Activated naive CD8-positive, alpha-beta T cell treated with anti-CD3 and anti-CD28 coated beads, Interleukin-2, amount 10 ng/mL, durations not matched to agents 7 days and 5 days (primary cell): ENCODE measurements at places on chromosomes 4 and X. TPM values are rescaled to one million over a fixed set of nuclear protein-coding genes. Genes with fewer than 3 reads are reported as not detected.

Gene GAGE12F
- not detected for total RNA-seq

- no peaks in the 10 kb centered on the region for H3K4me1 ChIP-seq
- H3K36me3 ChIP-seq = no peaks in the 10 kb centered on the region
- no peak overlapping the region for H3K27ac ChIP-seq
- DNase-seq = no peak
- H3K4me3 ChIP-seq = no peak overlapping the region
- no peaks in the 10 kb centered on the region for H3K27me3 ChIP-seq
Observed at GRCh38 chr4:120720354-120720934, 202.1 kb downstream of the PRDM5 start.

DNA sequence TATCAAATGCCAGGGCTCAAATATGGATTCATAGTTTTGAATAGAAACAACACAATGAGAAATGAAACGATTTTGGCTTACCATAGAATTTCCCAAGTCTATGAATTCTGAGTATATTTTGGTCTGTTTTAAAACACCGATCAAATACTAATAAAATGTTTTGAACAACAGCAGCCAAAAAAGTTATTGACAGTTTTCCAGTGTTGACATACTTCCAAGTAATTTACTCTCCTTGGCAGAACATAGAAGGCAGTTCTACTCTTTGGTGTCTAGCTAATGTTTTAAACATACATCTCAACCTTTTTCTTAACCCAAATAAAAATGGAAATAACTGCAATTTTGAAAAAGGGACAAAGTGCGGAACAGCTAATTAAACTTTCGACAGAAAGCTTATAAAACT is 1419.8 kb downstream of the ADGRL3 start:
- H3K4me1 ChIP-seq = no peaks in the 10 kb centered on the region
- no peaks in the 10 kb centered on the region for H3K36me3 ChIP-seq
- H3K4me3 ChIP-seq = no peak overlapping the region
- H3K27ac ChIP-seq = no peak overlapping the region

- DNase-seq = no peak
- no peak overlapping the region for H3K27ac ChIP-seq
- H3K4me1 ChIP-seq = peaks cover 25% of the 10 kb centered on the region
- H3K4me3 ChIP-seq = no peak overlapping the region
Observed at GRCh38 chrX:129750971-129751370, 12.2 kb downstream of the XPNPEP2 start.

Gene FGF5
- not detected for total RNA-seq

Gene CLCN5
- 2.6 TPM for total RNA-seq

DNA sequence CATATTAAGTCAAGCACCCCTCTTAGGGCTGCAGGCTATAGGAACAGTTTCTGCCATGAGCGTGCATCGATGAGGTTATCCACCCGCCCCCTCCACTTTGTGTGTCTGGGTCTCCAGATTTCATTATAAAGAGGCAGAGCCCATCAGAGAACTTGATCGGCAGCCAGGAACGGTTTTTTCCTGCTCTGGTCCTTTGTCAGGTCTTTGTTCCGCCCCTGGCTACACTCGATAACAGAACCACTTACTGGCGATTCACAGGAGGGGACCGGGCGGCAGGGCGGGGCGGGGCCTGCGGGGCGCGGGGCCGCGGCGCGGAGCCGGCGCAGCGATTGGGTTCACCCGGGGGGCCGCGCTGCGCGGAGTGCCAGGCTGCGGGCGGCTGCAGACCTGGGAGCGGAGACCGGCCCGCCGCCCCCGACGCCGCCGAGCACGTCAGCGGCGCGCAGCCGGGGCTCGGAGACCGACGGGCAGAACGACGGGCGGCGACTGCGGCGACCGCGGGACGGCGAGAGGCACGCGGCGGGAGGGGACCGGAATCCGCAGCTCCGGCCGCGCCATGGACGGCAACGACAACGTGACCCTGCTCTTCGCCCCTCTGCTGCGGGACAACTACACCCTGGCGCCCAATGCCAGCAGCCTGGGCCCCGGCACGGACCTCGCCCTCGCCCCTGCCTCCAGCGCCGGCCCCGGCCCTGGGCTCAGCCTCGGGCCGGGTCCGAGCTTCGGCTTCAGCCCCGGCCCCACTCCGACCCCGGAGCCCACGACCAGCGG is at the start of gene SLC10A4:
Gene SLC10A4 (plus strand): TSS at position 338 of the 771 bp plus-strand sequence. CDS start 219 bp downstream, at position 557.
- H3K4me3 ChIP-seq = peak within 1 kb of the TSS; percentile 60
- H3K27me3 ChIP-seq = peaks cover 68% of the 10 kb centered on the region
- no peak within 1 kb of the TSS for H3K27ac ChIP-seq
- H3K4me1 ChIP-seq = peaks cover 14% of the 10 kb centered on the region
- peak; percentile 51 for DNase-seq
- no peaks in the 10 kb centered on the region for H3K36me3 ChIP-seq

DNA sequence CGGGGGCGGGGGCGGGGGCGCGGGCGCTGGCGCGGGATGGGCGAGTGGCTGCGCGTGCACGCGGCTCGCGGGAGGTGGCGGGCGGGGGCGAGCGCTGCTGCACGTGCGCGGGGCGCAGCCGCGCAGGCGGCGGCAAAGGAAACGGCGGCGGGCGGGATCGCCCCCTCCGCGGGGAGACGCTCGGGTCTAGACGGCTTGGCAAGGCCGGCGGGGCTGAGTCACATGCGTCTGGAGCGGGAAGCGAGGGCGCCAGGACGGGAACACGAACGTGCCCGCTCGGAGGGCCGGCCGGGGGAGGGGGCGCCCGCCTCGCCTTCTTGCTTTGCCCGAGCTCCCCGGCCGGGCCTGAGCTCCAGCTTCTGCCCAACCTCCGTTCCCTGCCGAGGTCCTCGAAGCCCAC is 4.3 kb upstream of the HAUS7 start:
- H3K4me1 ChIP-seq = no peaks in the 10 kb centered on the region
- H3K4me3 ChIP-seq = no peak overlapping the region
- H3K27me3 ChIP-seq = no peaks in the 10 kb centered on the region
- H3K36me3 ChIP-seq = no peaks in the 10 kb centered on the region
- no peak overlapping the region for H3K27ac ChIP-seq

DNA sequence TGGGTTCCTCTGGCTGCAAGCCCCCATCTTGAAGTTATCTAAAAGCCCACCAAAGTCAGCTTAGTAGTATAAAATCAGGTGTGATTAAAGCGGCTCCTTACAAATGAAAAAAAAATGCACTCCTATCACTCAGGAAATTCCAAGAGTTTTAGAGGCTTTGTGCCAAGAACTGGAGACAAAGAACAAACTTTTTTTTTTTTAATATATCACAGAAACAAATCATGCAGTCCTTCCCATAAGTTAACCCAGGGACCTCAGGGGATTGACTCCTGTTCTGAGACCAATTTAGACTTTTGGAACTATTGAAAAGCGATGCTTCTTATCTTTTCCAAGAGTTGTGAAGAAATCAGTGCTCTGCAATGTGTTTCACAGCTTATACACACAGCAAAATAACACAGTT is 53.6 kb downstream of the HHIP start:
- no peaks in the 10 kb centered on the region for H3K4me1 ChIP-seq
- H3K36me3 ChIP-seq = no peaks in the 10 kb centered on the region
- no peak overlapping the region for H3K27ac ChIP-seq
- DNase-seq = no peak
- H3K27me3 ChIP-seq = no peaks in the 10 kb centered on the region

DNA sequence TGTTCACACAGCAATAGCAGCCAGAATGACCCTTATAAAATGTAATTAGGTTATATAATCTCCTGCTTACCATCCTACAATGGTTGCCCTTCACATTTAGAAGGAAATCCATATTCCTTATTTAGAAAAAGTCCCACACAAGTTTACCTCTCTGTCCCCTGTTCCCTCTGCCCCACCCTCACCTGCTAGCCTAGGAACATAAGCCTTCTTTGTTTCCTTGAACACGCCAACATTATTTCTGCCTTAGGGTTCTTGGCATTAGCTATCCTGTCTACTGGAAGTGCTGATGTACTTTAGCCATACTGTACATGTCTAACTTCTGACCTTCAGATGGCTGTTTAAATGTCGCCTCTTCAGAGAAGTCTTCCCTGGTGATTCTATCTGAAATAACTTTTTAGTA is 28.4 kb upstream of the USP53 start:
- no peaks in the 10 kb centered on the region for H3K36me3 ChIP-seq
- H3K27ac ChIP-seq = no peak overlapping the region
- DNase-seq = no peak
- H3K27me3 ChIP-seq = no peaks in the 10 kb centered on the region

GRCh38 chrX:32966821-32967355 is 244.5 kb downstream of the DMD start:
- no peaks in the 10 kb centered on the region for H3K4me1 ChIP-seq
- DNase-seq = no peak
- no peak overlapping the region for H3K27ac ChIP-seq
- H3K36me3 ChIP-seq = no peaks in the 10 kb centered on the region
- H3K27me3 ChIP-seq = no peaks in the 10 kb centered on the region

GRCh38 chr4:32789026-32789608 is 2068.9 kb downstream of the PCDH7 start:
- H3K27ac ChIP-seq = no peak overlapping the region
- no peak for DNase-seq
- no peak overlapping the region for H3K4me3 ChIP-seq
- no peaks in the 10 kb centered on the region for H3K36me3 ChIP-seq
- no peaks in the 10 kb centered on the region for H3K27me3 ChIP-seq

GRCh38 chr4:69689599-69689998 is 36.6 kb upstream of the UGT2A1 start:
- no peaks in the 10 kb centered on the region for H3K4me1 ChIP-seq
- H3K27ac ChIP-seq = no peak overlapping the region
- H3K4me3 ChIP-seq = no peak overlapping the region
- H3K36me3 ChIP-seq = no peaks in the 10 kb centered on the region
- H3K27me3 ChIP-seq = no peaks in the 10 kb centered on the region

- no peaks in the 10 kb centered on the region for H3K4me1 ChIP-seq
- no peak overlapping the region for H3K4me3 ChIP-seq
- no peak overlapping the region for H3K27ac ChIP-seq
- H3K36me3 ChIP-seq = no peaks in the 10 kb centered on the region
- H3K27me3 ChIP-seq = no peaks in the 10 kb centered on the region
Observed at GRCh38 chr4:182074139-182074538, 169.1 kb upstream of the TENM3 start.

DNA sequence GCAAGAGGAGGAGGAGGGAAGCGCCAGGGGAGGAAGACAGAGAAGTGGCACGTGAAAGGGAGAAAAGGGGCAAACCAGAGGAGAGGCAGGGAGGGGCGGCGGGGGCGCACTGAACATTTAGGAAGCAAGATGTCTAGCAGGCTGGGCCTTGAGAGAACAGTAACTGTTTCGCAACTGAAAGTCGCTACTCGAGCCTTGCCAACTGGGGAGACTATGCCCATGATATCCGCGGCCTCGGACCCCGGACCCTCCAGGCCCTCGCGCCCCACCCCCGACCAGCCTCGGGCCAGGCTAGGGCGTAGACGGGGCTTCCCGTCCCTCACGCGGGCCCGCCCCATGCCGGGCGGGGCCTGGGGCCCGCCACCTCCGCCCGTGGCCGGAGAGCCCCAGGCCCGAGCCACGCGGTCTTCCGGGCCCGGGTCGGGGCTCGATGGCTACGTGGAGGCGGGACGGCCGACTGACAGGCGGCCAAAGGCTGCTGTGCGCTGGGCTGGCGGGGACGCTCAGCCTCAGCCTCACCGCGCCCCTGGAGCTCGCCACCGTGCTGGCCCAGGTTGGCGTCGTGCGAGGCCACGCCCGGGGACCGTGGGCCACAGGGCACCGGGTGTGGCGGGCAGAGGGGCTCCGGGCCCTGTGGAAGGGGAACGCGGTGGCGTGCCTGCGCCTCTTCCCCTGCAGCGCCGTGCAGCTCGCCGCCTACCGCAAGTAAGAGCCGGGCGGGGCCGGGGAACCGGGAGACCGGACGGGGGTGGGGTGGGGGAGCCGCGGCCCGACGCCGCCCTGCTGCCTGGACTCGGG is at the start of gene SLC25A43:
Gene SLC25A43 (plus strand): TSS at position 363 of the 798 bp plus-strand sequence. CDS start 68 bp downstream, at position 431.
- DNase-seq = peak; percentile 61
- H3K36me3 ChIP-seq = peaks cover 2% of the 10 kb centered on the region
- H3K27me3 ChIP-seq = no peaks in the 10 kb centered on the region
- H3K4me1 ChIP-seq = peaks cover 11% of the 10 kb centered on the region
- H3K27ac ChIP-seq = peak within 1 kb of the TSS; percentile 88
- H3K4me3 ChIP-seq = peak within 1 kb of the TSS; percentile 94
